GM19239 (cell line): ENCODE measurements at places on chromosomes 4 and X.
A peak's percentile ranks its signal among the peaks of the same experiment; 100 is the strongest.

- no peak for DNase-seq
Observed at GRCh38 chr4:78591404-78591803, 39.8 kb downstream of the ANXA3 start.

GRCh38 chrX:131063613-131064012, 5.5 kb downstream of the ARHGAP36 start:
- DNase-seq, result no peak

- no peak for DNase-seq
Observed at GRCh38 chrX:123884809-123885408, 25.1 kb downstream of the XIAP start.

DNA sequence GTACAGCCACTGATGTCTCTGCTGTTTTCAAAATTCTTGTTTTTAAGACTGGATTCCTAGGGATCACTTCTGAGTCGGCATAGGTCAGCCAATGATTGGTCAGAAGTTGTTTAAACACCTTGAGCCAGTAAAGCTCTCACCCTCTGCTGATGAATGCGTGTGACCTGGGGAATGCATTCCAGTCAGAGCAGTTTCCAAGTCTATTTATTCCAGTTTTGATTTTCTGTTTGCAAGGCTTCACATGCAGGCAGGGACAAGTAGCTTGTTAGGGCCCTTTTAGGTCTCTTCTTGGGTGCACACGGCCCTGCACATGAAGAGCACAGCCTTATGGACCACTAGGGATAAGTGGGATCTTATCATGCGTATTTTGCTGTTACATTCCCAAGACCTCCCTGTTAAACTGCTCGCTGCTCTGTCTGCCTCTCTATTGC, 47.0 kb downstream of the KLHL15 start:
- no peak for DNase-seq

DNA sequence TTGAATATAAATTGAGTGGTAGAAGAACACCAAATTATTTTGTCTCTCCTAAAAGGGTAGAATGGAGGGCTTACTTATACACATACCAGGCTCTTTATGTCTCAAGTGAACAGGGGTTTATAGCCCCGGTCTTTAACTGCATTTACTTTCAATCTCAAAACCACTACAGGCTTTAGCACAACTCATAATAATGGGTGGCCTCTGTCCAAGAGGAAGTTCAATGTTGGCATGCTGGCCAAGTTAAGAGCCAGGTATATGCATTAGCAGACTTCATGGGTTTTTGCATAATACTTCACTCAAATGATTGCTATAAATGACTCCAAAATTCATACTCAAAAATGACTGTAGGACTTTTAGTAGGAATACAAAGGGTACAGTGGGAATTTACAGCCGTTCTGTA, 118.5 kb upstream of the OTUD4 start:
- DNase-seq, result no peak

DNA sequence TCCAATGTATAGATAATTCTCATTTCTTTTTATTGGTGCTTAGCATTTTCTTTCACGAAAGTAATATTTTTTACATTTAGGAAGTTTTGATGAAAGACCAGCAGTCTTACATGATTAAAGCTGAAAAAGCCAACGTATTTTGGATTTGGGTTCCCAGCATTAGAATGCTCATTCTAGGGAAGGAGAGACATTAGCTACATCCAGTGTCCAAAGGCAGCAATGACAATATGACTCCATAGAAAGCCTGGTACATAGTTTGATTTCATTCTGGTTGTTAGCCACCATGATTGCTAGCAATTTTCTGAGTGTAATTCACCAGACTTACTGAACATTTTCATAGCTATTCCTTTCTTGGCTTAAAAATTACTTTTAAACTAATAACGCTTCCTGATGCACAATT, 1397.5 kb downstream of the PCDH7 start:
- no peak for DNase-seq

DNA sequence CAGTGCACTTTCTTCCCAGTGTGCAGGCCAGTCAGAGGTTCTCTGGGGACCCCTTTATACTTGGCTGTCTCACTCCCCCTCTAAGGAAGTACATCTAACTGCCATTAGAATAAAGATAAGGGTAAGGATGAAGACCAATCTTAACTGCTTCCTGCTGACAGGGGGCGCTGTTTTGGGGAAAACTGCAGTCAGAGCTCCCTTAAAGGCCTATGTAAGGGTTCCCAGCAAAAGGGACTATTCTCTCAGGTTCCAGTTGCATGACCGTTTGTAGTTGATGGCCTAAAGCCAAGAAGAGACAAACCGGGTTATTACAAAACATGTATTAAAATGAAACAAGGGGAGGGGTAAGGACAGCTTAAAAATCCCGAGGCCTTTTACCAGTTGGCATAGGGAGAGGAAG, 115.6 kb upstream of the SPIN4 start:
- DNase-seq, result no peak

DNA sequence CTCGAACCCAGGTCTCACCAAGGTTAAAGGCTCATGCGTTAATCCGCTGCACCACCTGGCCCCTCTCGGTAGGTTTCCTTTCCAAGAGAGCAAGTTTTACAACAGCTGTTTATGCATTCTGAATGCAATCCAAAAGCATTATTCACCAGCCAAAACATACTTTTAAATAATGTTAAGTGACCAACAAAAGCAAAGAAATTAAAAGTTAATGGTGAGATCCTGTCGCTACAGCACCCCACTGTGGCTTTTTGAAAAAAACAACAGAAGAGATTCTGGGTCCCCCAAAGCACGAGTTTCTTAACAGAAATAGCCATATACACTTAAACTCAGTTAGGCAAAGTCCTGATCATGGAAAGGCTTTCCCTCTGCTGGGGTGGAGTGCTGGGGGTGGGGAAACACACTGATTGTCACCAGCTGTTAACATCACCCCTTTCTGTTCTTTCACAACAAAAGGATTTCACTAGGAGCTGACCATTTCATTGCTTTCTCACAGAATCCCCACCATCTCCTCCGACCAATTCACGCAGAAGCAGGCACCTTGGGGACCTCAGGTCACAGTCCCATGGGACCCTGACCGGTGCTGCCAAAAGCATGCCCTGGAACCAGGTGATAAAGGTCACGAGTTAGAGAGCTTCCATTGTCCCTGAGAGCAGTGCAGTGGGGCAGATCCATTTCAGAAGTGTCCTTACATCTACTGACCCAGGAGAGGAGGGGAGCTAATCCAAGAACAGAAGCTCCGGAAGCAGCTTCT, 51.2 kb downstream of the ZNF827 start:
- DNase-seq, result no peak

GRCh38 chrX:135740681-135741149, 27.3 kb downstream of the CT45A1 start:
- peak; percentile 19 for DNase-seq

- no peak for DNase-seq
Observed at GRCh38 chr4:182222766-182223165, 20.4 kb upstream of the TENM3 start.

- DNase-seq, result no peak
Observed at GRCh38 chrX:150508451-150509367, 59.7 kb upstream of the MTM1 start.

GRCh38 chr4:89837385-89837992, 528 bp upstream of the SNCA start:
- DNase-seq, result no peak

DNA sequence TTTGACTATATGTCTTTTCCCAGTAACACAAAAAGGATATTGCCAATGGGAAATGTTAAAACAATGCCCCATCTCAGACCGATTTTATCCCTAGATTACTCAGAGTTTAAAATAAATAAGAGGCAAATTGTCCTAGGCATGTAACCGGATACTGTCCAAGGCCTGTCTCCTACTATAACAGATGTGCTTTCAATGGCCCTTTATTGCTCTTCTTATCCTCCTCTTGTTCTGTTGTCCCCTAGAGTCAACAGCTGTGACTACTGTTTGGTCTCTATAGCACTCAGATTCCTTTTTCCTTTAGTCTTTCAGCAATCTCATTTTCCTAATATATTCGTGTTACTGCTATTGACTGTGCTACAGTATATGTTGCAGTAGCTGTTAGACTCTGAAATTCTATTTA, 66.8 kb upstream of the PLS3 start:
- DNase-seq, result no peak

GRCh38 chr4:15366721-15367120, 61.1 kb upstream of the C1QTNF7 start:
- no peak for DNase-seq

DNA sequence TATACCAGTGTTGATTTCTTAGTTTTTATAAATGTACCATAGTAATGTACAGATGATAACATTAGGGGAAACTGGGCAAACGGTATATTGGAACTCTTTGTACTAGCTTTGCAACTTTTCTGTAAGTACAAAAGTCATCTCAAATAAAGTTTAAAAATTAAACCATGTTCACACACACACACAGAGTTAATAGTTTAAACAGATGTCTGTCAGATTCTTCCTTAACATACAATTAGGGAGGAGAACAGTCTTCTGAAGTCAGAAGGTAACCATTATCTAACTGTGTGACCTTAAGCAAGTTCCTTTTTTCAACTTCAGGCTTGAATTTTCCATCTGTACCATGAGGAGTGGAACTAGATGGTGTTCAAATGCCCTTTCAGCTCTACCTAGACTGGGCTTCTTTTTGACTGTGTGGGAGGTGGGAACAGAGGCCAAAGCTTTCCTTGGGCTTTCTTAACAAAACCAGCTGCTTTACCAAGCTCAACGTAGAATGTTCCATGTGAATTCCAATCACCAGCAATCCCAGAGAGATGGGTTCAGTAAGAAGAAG, 127.8 kb downstream of the NEXMIF start:
- DNase-seq, result no peak

DNA sequence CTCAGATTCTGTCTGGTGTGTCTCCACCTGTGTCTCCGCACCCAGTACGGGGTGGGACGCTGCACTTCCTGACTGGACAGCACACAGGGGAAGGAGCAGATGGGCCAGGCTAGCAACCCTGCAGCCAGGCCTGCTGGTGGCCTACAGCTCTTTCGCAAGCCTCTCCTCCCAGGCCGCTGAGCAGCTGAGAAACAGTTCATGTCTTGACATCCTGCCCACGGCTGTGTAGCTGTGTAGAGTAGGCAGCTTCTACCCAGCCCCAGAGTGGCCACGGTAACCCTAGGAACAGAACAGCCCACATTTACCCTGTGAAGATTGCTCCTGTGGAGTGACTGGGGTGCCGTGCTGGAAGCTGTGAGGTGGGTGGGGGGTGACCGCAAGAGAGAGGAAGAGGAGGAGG, 38.9 kb downstream of the CCNQ start:
- no peak for DNase-seq

GRCh38 chrX:4936315-4936714, 1222.9 kb upstream of the PRKX start:
- DNase-seq, result no peak

DNA sequence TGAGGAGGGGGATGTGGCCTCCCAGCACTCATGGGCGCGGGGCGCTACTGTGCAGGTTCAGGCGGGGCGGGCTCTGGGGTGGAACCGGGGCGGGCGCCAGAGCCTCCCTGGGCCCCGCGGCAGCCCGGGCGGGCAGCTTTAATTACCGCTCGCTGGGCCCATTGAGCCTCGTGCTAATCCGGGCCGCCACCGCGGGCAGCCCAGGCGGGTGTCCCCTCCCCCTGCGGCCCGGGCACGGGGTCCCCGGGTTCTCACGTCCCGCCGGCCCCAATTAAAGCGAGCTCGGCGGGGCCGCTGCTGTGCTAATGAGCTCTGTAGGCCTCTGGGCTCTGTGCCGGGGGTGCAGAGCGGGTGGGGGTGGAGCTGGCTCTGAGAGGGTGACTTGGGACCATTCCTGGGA, 22.8 kb upstream of the FGFR3 start:
- DNase-seq, result no peak

DNA sequence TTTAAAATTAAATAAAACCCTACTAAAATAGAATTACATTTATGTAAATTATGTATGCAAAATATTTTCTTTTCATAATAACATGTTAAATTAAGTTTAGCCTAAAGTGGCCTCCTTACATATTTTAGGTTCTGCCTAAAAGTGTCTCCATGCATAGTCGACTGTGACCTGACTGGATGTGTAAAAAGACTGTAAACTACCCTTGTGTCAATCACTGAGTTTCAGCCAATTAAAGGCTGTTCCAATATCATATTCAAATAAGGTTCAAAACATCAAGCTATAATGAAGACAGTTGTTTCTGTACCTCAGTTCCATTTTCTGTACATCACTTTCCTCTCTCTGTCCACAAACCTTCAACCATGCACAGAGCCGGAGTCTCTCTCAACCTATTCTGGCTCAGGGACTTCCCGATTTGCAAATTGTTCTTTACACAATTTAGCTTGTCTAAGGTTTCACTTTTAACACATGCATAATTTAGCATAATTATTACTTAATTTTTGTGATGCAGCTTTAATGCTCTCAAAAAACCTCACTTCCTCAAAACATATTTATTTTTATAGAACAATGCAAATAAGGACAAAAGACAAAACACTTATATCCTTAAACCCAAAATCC, 60.1 kb downstream of the SH3RF1 start:
- no peak for DNase-seq

DNA sequence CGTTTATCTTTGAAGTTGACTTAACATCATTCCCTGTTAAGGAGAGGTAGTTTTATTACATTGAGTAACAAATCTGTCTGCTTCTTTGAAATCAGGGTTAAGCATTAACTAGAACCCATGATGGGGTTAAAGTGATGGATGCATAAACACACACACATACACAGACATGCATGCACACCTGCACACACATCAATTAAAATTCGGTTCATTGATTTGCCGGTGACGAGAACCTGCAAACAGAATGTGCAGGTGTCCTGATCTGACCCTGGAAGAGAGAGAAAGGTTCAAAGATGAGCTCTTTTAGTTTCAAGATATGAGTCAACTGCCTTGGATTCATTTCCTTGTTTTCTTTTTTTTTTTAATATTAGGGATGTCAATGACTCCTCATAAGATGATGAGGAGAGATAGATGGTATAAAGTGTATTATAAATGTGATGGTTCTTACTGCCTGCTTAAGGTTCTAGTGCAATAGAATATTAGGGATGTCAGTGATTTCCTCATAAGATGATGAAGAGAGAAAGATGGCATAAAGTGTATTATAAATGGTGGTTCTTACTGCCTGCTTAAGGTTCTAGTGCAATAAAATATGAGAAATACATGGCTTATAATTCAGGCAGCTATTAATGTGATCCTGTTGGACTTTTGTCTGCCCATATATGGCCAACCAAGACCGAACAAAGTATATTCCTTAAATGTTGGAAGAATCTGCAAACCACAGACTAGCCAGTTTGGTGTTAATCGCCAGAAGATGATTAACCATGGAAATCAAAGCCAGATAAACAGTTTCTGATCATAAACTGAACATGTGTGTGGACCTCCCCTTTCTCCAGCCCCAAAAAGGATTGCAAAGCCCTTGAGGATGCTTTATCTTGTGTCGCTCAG, 14.1 kb upstream of the CD99 start:
- DNase-seq, result no peak

GRCh38 chr4:176601124-176601523, 191.6 kb downstream of the VEGFC start:
- DNase-seq, result no peak

- DNase-seq, result no peak
Observed at GRCh38 chr4:8646296-8647093, 53.9 kb downstream of the CPZ start.
